ENCODE measurements at places on chromosomes 3 and 15.
A peak's percentile ranks its signal among the peaks of the same experiment; 100 is the strongest.

DNA sequence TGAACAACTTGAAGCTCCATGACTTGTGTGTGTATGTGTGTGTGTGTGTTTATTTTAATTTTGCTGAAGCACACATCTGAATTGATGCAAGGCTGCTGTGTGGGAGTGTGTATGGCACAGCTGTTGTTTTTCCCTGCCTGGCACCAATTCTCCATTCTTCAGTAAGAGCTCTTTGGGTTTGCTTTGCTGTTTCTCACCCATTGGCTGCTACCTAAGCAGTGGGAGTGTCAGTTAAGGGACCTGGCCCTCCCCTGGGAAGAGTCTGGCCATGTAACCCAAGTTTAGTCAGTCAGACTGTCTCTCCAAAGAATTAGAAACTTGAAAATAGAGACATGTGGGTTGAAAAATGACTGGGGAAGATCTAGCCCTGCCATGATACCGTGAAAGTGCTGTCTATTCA lies 126.2 kb upstream of the SYNPR start:
- no peak for DNase-seq

DNA sequence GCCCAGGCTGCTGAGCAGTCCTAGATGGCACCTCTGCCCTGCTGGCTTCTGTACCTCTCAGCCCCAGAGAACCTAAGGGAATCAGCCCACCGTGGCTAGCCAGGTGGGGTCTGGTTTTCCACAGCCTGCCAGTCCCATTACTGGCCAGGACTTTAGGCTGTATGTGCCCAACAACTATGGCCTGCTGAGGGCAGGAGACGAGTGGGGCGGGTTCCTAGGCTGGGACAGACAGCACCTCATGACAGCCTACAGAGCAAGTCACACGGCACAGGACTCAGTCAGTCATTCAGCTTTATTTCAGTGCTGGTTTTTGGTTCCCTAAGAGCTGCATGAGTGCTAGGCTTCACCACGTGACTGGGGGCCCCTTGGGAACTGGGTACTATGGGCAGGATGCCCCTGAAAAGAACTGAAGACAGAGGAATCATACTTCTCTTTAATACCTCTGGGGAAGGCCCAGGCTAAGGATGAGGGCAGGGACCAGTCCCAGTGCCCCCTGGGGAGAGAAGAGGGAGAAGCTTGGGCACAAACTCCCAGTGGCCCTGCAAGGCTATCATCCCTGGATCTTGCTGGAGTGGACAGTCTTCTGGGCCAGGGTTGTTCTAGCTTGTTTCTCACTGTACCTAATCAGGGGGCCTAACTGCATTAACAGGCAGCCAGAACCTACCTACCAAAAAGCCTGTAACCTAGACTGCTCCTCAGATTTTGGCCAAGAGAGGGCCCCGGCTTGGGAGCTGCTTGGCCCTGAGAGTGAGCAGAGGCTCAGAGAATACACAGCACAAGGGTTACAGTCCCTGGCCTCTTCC lies 14.8 kb downstream of the CLK3 start:
- no peak for DNase-seq

DNA sequence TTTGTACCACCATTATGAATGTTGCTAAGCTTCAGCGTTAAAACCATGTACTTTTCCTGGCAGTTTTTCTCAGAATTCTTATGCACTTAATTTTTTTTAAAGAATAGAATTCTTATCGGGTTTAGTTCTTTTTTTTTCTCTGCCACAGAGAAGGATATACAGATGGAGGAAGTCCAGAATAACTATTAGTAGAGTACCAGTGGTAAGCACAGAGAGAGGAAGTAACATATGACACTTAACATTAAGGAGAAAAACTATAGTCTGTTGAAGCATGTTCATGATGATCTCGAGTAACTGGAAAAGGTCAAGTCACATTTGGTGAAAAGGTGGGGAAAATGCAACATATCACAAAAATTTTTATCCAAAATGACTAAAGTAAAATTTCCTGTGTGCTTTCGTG lies 68.9 kb downstream of the RNF13 start:
- no peak for DNase-seq

- DNase-seq, result no peak
Observed at GRCh38 chr15:38189671-38190295, 62.9 kb upstream of the SPRED1 start.

DNA sequence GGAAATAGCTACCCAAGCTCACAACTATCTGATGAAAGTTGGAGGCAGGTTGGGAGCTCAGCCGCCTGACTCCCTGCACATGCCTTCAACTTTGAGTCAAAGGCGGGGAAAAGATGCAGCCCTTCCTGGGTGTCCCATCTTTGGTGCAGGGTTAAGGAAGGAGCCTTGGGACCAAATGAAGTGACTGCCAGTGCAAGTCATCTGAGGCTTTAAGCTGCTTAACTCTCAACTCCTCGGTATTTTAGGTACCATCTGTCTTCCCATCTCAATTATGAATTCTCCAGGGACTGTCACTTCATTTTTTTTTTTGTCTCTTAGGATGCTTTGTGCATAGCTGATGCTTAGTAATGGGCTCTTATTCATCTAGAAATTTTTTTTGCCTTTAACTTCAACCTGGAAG lies 408.8 kb upstream of the C2CD4B start:
- DNase-seq, result no peak

GRCh38 chr3:153901991-153902390 lies 219.2 kb upstream of the ARHGEF26 start:
- DNase-seq, result no peak

DNA sequence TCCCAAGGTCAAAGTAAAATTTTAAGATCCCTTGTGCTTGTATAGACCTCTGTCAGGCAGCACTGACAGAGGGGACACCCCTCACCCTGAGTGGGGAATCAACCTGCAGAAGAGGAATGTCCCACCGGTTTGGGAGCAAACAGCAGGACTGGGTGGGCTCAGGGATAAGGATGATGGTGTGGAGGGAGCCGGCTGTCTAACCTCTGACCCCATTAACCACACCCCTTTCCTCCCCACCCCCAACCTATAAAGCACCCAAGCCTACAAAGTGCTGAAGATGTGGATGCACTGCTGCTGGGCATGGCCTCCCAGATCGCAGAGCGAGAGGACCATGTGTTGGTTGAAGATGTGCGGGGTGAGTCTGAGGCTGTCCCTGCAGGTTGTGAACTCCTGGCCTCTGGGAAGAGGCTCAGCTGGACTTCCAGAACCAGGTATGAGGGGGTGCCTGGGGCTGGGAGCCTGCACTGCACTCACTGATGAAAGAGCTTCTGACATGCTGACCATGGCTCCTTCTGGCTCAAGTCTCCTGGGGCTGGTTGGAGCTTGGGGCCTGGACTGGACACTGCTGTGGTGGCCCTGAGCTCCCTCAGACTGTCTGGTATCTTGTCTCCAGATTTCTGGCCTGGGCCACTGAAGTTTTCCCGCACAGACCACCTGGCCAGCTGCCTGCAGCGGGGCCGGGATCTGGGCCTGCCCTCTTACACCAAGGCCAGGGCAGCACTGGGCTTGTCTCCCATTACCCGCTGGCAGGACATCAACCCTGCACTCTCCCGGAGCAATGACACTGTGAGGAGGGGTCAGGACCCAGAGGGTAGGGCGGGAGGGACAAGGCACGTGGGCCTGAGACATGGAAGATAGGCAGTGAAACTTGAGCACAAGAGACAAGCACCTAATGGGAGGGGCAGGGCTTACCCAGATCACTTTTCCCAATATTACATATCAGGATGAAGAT lies 9.3 kb downstream of the DUOX1 start:
- DNase-seq, result no peak

GRCh38 chr3:129336093-129336706 lies 57.5 kb downstream of the HMCES start:
- peak; percentile 74 for DNase-seq

GRCh38 chr15:96589864-96590263 lies 259.4 kb downstream of the NR2F2 start:
- no peak for DNase-seq

- DNase-seq, result no peak
Observed at GRCh38 chr3:38177181-38177580, 11.8 kb downstream of the OXSR1 start.

- DNase-seq, result peak; percentile 3
Observed at GRCh38 chr3:49841126-49841696, 15.2 kb downstream of the TRAIP start.

- DNase-seq, result no peak
Observed at GRCh38 chr3:177705976-177706823, 508.9 kb upstream of the TBL1XR1 start.

DNA sequence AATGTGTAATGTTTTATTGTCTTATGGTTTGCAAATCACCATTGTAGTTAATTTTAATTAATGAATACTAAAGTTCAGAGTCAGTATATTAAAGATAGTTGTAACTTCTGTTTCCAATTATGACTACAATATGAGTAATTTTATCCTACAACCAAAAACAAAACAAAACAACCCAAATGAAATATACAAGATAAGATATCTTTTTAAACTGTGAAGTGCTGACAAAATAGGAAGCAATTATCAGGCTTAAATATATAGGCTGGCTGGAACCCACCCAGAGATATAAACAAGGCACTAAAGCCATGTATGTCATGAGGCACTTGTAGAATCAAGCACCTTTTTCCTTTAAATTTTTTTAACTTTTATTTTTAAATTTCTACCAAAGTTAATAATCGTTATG lies 108.6 kb upstream of the LRRFIP2 start:
- DNase-seq, result no peak

- peak; percentile 41 for DNase-seq
Observed at GRCh38 chr3:38003371-38003816, 12.8 kb downstream of the VILL start.

- DNase-seq, result no peak
Observed at GRCh38 chr3:140809316-140809715, 131.5 kb downstream of the TRIM42 start.

- peak; percentile 56 for DNase-seq
Observed at GRCh38 chr3:185558395-185558794, 6.0 kb upstream of the LIPH start.

Measured in DMS53 (cell line).